ENCODE measurements at places on chromosomes 1 and 21. TPM values are rescaled to one million over a fixed set of nuclear protein-coding genes. Genes with fewer than 3 reads are reported as not detected.

- no peak for DNase-seq
Measured at GRCh38 chr1:44808938-44809917, 905 bp downstream of the BTBD19 start.

DNA sequence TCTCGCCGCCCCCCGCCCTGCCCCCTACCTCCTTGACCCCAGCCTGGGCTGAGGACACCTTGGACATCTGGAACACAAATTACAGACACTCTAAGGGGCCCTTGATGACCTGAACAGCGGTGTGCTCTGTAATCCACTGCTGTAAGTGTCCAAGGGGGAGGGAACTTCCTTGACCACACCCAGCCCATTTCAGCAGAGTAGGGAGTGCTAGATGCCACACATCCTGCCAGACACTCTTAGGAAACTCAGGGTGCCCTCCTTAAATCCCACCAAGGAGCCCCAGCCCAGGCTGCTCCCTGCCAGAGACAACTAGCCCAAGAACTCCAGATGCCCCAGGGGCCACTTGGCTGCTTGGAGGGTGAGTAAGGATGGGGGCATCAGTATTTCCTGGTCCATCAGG, 282.2 kb downstream of the RRAGC start:
- DNase-seq = no peak

Gene EXOSC10
- total RNA-seq = 82.1 TPM

GRCh38 chr21:15754640-15755039, 24.9 kb downstream of the USP25 start:
- peak; percentile 87 for DNase-seq

Gene KLF17
- not detected for total RNA-seq

DNA sequence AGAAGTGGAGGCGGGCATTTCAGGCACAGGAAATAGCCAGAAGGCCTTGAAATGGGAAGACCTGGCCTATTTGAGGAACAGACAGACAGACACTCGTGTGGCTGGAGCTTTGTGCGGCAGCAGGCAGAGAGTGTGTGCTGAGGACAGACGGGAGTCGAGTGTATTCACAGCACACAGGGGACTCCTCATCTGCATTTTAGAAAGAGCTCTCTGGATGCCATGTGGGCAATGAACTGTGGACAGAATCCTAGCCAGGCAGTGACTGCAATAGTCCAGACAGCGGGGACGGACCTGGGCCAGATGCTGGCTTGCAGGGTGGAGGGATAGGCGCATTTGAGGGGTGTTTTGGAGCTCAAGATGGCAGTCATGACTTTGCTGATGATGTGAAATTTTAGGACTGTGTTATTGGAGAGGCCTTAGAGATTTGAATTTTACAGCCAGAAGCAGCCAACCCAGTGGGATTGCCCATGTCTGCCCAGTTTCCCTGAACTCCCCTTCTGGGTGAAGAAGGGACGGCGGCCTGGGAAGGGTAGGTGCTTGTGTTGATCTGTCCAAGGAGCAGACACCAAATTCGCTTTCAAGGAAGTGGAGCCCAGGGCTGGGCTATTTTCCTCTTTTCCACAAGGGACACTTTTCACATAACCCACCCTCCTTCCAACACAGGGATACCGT, 43.7 kb downstream of the CHAF1B start:
- no peak for DNase-seq

DNA sequence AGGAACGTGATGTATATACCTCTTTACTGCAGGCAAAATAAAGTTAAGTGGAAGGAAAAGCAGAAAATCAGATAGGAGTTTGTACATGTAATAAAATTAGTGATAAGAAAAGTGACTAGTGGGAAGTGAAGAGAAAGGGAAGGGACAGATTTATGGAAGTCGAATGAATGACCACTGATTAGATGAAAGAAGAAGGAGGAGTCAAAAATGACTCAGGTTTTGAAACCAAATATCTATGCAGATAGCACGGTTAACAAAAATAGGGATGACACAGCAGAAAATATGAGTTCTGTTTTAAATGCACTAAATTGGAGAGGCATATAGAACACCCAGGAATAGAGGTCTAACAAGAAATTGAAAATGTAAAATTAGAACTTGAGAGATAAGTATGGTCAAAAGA, 128.0 kb downstream of the HMCN1 start:
- no peak for DNase-seq
